Keratinocyte (primary cell): ENCODE measurements at places on chromosomes 11 and 22. TPM values are rescaled to one million over a fixed set of nuclear protein-coding genes. Genes with fewer than 3 reads are reported as not detected.

GRCh38 chr22:24153959-24154358, 27.3 kb upstream of the SUSD2 start:
- no peak for DNase-seq

DNA sequence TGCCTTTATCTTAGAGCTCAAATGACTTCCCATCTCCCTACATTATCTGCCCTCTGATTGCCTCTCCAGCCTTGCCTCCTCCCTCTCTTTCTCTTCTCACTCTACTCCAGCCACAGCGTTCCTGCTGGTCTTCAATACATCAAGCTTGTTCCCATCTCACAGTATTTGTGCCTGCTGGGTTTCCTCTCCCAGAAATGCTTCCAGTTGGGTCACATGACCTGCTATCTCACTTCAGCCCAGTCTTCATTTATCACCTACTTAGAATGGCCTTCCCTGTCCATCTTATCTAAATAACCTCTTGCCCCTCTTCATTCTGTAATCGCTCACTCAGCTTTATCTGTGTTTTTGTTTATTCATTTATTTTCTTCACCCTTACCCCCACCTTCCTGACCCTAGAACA, 61.8 kb upstream of the FAR1 start:
- no peak for DNase-seq

- no peak for DNase-seq
Observed at GRCh38 chr11:122717264-122717867, 61.8 kb downstream of the UBASH3B start.

DNA sequence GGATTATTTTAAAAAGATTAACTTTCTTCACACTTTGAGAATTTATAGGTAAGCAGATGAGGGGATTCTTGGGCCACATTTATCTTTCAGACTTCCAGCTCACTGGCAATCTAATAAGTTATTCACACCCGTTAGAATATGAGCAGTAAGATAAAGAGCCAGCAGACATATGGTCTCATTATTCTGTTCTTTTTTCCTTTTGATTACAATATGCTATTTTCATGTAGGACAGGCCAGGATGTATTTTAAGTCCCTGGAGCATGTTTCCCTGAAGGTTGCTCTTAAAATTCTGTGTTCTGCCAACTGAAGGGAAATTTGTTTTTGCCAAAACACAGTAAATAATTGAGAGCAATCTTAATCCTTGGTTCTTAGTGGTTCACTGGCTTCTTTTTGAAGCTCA, 22.2 kb downstream of the PDHX start:
- no peak for DNase-seq

GRCh38 chr22:50121202-50121740, 31.5 kb downstream of the MOV10L1 start:
- no peak for DNase-seq

The CCS gene
- 17.6 to 22.7 TPM (median 21.3 TPM) in 3 replicates for polyA plus RNA-seq

The USH1C gene
- not detected in 3 replicates for polyA plus RNA-seq

- DNase-seq: no peak
Observed at GRCh38 chr11:37442576-37442975, 844.5 kb upstream of the RAG2 start.

DNA sequence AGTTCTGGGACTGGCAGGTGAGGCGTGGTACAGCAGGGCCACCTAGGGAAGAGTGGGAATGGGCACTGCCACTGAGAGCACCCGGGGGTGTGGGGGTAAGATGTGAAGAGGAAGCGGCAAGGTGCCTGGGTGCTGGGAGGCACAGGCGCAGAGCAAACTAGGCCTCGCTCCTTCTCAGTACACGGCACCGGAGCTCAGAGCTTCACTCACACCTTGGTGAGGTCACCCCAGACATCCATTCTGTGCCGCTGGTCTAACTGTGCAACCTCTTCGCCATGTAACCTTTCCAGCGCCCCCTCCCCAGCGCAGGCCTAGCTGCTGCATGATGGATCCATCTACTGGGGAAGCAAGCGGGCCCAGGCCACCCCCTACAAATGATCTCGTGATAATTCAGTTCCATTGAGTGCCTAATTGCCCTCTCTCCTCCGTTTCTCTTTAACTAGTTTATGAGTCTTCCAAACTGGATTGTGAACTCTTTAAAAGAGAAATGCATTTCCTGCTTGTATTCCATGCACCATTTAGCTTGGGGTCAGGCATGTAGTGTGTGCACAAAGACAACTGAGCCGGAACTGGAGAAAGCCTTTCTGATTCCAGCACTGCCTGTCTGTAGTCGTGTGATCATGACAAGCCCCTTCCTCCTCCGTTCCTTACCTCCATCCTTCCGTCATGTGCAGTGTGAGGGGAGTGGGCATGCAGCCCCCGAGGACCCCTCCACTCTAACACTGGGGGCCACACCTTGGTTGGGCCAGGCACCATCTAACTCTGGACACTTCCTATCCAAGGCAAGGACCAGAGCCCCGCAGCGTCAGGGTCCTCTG, 1475.2 kb downstream of the TBC1D22A start:
- no peak for DNase-seq

DNA sequence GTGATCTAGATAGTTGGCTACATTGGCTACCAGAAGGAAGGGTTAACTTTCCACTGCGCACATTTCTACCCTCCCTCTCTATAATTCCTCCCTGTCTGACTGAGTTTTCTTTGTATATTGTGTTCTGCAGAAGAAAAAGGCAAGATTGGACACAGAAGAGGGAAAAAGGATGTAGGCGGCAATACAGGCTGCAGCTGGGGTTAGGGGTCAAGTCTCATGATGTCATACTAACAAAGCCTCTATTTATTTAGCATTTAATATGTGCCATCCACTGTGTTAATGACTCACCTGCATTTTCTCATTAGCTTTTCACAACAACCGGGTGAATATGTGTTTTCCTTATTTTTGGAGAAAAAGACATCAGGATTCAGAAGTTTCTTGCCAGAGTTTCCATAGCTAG, 2.0 kb downstream of the FAM83F start:
- DNase-seq: no peak

DNA sequence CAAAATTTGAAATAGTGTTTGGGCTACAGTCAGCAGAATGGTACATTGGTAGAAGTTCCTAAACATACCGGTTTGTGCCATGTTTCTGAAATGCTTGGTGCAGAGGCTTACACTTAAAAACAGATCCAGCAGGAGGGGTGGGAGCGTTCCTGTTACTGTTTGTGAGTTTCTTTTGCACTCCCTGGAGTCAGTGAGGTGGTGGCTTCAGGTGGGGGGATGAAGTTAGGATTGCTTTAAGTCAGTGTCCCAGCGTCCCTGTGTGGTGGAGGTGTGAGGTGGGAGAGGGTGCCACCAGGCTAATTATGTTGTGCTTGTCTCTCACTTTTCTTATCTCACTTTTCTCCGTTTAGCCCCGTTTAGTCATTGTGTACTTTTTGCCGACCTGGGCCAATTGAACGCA, 9.7 kb downstream of the TNRC6B start:
- DNase-seq: no peak

- DNase-seq: no peak
Observed at GRCh38 chr22:48513446-48513845, 1314.2 kb downstream of the BRD1 start.

The MCHR1 gene
- polyA plus RNA-seq: 0.12 to 0.24 TPM in 2 of 3 replicates, not detected in the other

DNA sequence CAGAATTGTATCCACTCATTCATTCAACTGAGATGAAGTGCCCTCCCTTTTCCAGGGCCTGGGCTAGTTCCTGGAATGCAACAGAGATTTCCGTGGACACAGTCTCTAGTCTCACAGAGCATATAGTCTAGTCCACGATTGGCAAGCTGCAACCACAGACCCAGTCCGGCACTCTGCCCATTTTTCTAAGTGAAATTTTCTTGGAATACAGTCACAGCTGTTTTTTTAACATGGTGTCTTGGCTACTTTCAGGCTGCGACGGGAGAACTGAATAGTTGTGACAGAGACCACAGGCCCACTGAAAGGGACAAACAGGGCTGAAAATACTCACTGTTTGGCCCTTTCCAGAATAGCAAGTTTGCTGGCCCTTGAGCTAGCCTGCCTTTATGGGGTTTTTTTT, 29.2 kb downstream of the ALG12 start:
- DNase-seq: no peak

The CTTN gene
- 184 to 221 TPM (median 195 TPM) in 3 replicates for polyA plus RNA-seq

DNA sequence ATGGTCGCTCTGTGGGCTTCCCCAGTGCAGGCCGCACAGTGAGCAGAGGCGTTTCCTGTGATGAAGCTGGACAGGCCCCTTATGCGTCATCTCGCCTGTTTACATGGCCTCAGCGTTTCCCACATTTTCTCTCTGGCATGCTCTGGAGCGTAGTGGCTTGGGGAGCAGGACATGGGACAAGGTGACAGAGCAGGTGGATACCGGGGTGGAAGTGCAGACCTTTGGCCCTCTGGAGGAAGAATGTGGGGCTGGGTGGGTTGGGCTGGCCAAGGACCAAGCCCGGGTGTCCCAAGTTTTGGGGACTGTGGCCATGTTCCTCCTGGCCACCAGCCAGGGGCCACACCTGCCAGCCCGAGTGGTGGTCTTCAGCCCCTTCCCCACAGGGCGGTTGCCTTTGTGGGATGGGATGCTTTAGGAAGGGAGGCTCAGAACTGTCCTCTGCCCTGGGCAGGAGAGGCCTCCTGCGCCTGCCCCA, 446.6 kb downstream of the TBC1D22A start:
- DNase-seq: no peak

- DNase-seq: no peak
Observed at GRCh38 chr22:44024288-44024921, at the start of gene PARVB. PARVB (plus strand) TSS chr22:44024302; CDS start chr22:44024340, 38 bp downstream.

DNA sequence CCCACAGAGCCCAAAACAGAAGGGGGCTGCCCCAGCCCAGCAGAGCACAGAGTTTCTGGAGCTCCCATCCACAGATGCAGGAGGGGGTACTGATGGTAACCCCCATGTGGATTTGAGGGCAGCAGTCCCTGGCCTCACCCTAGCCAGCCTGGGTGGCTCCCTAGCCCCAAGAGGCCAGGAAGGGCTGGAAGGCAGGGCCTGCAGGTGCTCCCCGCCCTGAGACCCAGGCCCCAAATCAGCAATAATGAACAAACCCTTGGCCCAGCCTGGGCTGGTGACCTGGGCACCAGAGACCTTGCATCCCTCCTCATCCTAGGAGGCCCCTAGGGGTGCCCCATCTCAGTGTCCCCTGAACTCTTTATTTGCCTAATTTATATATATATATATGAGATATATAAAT, 61.6 kb downstream of the MORC2 start:
- no peak for DNase-seq

DNA sequence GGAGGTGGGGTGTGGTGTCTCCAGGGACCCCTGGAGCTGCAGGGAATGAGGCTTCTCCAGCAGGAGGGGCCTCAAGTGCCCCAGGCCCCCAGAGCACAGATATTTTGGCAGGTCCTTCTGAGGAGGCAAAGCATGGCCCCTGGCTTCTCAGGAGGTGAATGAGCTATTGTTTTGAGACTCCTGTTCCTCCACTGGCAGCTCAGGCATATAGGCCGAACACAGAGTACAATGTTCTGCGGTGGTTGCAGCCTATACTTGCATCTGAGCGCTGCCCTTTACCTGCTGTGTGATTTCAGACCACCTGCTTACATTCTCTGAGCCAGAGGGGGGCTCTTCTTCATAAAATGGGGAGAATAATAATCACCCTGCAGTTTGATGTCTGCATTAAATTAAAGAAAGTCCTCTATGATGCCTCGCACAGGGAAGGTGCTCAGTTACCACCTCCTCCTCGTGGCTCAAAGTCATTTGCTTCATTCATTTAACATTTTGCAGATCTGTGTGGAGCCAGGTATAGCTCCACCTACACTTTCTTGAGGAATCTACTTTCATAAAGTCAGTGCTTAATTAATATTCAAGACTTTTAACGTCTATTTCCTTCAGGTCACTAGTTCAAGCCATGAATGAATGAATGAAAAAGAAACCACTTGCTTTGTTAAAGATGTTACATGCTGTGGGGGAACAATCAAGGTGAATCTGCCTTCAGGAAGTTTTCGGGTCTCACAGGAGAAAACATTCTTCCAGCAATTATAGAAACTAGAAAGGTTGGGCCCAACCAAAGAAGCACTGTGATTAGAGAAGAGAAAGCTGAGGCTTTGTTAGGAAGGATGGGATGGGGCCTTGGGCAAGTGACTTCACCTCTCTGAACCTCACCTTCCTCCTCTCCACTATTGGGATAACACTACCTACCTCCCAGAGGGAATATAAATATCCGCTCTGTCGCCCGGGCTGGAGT, 68.4 kb downstream of the ADAMTS15 start:
- DNase-seq: no peak

DNA sequence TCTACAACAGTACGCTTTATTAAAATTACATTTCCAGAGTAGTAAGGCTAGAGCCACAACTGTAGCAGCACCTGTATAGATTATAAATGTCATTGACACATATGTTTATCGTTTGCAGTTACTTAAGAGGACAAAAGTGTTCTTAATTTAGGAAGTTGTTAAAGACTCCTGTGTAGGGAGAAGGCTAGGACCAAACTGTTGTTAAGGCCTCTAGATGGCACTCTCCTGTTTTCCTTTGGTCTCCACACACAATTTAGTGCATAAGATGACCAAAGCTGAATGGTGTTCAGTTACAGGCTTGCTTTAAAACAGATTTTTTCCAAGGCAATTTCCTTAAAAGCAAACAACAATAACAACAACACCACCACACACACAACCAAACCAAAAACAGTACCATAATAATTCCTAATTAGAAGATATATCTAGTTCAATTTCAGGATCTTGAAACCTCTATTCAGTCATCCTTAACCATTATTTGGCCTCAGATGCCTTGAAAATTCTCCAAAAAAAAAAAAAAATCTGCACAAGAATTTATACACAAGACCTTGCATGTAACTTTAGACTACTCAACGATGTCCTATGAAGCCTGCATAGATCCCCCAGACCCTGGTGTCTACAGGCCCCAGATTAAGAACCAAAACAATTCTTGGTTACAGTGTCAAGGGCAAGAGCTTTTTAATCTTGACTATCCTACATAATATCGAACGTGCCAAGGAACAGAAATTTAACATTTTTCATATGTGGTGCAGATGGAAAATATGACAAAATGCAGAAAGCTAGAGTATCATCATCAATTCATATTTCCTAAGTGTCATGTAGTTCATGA, 42.6 kb upstream of the APOA1 start:
- DNase-seq: peak; percentile 9

The B3GAT1 gene
- 0.04 to 0.11 TPM (median 0.04 TPM) in 3 replicates for polyA plus RNA-seq

The SMIM35 gene
- polyA plus RNA-seq: not detected in 3 replicates

The OR51B2 gene
- not detected in 3 replicates for polyA plus RNA-seq

DNA sequence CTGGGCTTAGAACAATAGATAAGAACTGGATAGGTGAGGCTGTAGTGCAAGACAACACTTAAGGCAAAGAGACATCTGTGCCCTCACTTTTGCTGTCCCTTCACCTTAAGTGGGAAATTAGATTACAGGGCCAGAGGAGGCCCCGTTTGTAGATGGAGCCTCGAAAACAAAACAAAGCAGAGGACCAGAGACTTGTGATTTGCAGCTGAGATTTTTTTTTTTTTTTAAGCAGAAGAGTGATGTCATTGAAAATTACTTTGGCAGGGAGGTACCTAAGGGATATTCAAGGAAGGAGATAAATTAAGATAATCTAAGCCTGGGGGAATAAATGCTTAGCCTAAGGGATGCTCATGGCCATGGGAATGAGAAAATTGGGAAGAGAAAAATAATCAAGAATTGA, 31.4 kb downstream of the ZC3H12C start:
- no peak for DNase-seq

The ANKK1 gene
- 0.85 to 1.8 TPM (median 0.92 TPM) in 3 replicates for polyA plus RNA-seq

DNA sequence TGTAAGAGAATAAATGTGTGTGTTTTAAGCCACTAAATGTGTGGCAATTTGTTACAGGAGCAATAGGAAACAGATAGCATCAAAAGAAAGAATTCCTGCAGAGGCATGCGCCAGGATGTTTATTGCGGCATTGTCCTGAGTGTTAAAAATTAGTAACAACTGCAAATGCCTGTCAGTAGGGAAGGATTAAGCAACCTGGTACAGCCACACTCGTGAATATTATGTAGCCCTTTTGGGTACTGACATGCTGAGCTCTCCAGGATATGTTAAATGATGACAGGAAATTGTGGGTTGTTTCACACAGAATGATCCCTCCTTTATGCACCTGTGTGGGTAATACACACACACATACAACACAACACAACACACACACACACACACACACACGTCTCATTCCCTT, 69.7 kb upstream of the MYOD1 start:
- DNase-seq: no peak
